NCI-H1436 (cell line): ENCODE measurements at places on chromosomes 5 and 9.
A peak's percentile ranks its signal among the peaks of the same experiment; 100 is the strongest.

DNA sequence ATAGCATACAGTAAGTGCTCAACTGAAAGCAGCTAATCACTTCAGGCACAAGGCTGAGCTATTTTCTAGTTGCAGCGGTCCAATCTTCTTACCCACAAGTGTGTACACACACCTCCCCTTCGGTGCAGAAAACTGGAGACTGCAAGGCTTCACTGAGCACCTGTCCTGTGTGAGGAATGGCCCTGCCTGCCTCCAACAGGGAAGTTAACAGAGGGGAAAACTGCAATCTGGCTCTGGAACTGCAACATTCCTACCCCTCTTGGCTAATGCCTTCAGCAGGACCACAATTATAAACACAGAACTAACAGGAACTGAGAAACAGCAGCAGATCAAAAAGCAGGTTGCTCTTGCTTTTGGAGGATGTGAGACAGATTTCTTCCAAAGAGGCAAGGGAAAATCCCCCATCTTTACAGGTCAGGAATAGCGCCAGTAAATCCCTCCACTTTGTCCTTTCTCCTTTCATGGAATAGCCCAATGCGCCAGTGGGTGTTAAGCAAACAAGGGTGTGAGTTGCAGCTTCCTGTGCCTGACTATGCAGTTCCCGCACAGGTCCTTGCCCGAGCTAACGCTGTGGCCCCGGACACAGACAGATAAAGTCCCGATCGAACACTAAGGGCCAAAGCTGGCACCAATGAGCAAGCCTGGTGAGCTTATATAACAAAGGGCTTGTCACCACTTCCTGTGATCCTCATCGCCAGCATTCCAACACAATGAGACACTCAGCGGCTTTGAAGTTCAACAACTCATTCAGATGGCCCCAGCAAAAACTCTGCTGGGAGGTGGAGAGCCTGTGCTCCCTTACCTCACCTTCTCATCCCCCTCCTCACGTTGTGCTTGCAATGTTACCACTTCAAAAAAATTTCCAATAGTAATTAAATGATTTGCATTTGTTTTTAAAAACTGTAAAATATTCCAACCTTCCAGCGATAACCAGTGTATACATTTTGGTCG lies 21.5 kb downstream of the SHB start:
- no peak for DNase-seq

DNA sequence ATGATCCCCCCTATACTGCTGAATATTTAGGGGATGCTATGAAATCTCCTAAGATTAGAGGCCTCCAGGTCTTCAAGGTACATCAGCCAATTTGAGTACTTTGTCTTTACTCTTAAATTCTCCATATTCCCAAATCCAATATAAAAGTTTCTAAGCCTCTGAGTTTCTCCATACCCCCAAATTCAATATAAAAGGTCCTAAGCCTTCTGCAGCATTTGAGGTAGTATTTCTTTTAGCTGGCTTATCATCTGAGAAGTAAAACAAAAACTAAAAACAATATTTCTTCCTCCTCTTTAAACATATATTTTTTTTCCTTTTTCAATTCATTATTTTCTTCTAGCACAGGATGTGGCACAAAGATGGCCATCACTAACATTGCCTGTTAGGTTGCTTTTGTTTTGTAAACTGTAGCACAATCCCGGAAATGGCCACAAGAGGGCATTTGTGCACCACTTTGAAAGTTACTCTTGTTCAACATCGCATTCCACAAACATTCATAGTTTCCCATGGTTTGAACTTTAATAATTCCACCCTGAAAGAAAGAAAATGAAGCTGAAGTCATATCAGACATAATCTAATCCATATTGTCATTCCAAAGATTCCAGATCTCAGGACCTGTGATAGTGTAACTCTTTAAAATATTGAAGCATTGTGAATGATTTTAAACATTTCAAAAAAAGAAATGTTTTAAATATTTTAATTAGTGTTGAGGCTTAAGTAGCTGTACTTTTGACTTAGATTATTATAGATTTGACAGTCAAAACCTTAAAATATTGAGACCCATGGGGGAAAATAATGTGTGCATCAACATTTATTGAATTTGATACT lies 21.0 kb upstream of the SCGB3A2 start:
- peak; percentile 10 for DNase-seq

DNA sequence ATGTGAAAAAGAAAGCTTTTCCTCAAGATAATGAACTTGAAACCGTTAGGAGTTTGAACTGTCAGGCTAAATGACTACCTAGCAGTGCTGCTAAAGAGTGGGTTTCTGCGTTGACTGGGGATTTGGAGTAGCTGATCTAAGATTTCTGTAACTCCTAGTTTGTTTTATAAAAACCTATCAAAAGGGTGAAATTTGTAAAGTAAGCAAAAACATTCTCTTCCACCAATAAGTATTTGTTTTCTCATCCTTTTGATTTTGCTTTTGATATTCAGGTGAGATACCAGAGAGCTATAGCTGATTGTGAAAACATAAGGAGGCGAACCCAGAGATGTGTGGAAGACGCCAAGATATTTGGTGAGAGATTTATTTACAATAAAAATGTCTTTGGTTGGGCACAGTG lies 4.1 kb downstream of the GRPEL2 start:
- DNase-seq: no peak

GRCh38 chr9:100865648-100866047 lies 162.9 kb upstream of the PLPPR1 start:
- DNase-seq: no peak

DNA sequence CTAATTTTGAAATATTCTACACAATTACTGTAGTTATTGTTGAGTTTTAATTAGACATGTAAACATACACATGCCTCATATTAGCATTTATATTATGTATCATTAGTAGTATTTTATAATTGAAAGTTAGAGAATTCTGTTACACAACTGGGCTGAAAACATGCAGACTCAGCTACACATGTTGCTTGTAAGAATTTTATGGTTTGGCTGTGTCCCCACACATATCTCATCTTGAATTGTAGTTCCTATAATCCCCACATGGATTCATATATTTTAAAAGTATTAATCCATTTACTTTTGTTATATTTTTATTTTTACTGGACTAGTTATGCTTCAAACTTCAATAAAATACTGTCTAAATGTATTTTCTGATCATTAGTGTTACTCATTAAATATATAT lies 2075.3 kb upstream of the C9orf72 start:
- no peak for DNase-seq

DNA sequence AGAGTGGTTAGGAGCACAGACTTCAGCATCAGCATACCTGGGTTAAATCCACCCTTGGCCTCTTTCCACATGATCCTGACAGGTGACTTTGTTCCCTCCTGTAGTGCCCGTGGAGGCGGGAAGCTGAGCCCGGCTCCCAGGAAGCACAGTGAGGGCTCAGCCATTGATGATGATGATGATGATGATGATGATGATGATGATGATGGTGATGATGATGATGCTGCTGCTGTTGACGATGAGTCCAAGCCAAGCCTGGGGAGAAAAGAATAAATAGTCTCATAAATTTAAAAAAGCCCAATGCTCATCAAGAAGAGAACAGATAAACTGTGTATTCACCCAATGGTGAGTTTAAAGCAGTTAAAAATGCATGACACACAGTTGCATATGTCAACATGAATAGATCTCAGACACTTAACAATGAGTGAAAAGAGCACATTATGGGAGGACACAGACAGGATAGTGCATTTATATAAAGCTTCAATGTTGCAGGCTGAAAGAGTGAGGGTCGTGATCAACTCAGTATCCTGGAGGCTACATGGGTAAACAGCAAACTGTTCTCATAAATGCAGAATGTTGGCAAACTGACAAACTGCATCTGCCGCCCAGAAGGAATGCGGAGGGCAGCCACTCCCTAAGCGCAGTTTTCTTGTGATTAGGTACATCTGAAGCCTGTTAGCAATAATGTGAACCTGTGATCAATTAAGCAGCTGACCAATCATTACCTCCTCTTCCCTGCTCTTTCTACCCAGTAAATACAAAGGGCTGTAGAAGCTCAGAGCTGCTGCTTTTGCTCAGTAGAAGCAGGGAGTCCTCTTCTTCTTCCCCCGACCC lies 11.7 kb upstream of the CFAP157 start:
- no peak for DNase-seq

- DNase-seq: no peak
Observed at GRCh38 chr5:169003721-169004541, 297.0 kb downstream of the SLIT3 start.

DNA sequence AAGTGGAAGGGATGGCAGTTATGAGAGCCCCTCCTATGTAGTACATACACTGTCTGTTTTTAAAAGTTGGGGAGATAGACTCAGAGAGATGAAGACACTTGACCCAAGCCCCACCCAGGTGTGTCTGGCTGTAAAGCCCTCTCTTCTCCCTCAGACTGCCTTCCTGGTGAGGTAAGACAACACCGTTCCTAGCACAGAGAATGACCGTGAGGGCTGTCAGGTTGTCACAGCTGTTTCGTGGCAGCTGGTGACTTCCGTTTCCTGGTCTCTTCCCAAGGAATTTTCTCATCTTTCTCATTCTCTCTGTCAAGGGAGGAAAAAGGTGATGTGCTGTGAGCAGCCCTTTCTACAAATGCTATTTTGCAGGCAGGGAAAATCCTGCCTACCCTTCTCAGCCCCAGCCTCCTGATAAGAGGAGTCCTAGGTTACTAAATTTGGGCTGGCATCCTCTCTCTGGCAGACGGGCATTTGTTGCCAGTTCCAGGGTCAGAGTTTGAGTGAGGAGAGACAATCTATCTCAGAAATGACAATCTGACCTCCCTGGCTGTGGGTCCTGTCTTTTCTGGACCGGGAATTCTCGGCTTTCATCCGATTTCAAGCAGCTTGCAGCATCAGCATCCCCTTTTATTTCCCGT lies 263.5 kb upstream of the PANK3 start:
- DNase-seq: no peak

GRCh38 chr5:142156839-142157463 lies 48.4 kb downstream of the NDFIP1 start:
- no peak for DNase-seq

GRCh38 chr9:110996436-110997220 lies 41.6 kb downstream of the LPAR1 start:
- DNase-seq: no peak

- no peak for DNase-seq
Observed at GRCh38 chr9:138009803-138010690, 132.5 kb downstream of the CACNA1B start.

- no peak for DNase-seq
Observed at GRCh38 chr5:142977363-142978051, 207.3 kb downstream of the ARHGAP26 start.

GRCh38 chr5:34452170-34452828 lies 203.8 kb upstream of the RAI14 start:
- DNase-seq: no peak

DNA sequence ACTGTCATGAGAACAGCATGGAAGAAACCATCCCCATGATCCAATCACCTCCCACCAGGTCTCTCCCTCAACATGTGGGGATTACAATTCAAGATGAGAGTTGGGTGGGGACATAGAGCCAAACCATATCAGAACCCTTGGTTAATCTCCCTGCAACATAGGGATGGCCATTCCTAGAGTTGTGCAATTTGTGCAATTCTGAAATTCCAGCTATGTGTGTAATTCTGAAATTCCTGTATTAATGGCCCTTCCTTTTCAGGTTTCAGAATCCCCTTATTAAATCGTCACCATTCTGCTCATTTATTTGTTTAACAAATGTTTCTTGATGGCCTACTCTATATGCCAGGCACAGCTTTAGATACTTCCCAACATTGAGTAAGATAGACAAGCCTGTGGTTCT lies 282.6 kb downstream of the SMARCA2 start:
- DNase-seq: no peak

DNA sequence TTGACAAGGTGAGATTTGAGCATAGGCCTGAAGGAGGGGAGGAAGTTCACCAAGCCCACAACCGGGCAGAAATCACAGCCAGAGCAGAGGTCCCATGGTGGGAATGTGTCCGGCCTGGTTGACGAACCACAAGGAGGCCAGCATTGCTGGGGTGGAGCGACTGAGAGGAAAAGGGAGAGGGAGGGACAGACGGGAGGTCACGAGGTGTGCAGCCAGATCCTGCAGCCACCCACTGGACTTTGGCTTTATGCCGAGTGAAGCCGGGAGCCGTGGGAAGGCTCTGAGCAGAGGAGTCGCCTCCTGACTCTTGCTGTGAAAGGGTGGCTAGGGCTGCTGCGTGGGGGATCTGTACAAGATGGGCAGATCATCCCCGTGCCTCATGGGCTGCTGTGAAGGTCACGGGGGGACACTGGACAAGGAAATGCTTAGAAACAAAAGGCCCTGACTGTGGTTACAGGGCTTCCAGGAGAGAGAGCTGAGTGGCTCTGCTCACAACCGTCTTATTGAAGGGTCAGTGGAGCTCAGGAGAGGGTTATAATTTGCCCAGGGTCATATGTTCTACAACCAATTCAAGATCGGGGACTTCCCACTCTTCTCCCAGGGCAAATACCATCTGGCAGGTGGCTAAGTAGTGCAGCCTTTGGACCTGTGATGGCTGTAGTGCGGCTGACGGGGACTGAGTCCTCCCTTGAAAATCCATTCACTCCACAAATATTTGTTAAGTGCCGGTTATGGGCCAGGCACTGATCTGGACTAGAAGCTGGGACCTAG lies 15.6 kb upstream of the CD74 start:
- no peak for DNase-seq

- no peak for DNase-seq
Observed at GRCh38 chr9:114930056-114930812, at the start of gene TNFSF8. Gene TNFSF8 (minus strand): TSS chr9:114930591. CDS start chr9:114930303, 288 bp downstream.

GRCh38 chr5:34012791-34013190 lies 4.9 kb upstream of the AMACR start:
- no peak for DNase-seq

- DNase-seq: no peak
Observed at GRCh38 chr5:130923543-130924124, 241.4 kb downstream of the HINT1 start.

DNA sequence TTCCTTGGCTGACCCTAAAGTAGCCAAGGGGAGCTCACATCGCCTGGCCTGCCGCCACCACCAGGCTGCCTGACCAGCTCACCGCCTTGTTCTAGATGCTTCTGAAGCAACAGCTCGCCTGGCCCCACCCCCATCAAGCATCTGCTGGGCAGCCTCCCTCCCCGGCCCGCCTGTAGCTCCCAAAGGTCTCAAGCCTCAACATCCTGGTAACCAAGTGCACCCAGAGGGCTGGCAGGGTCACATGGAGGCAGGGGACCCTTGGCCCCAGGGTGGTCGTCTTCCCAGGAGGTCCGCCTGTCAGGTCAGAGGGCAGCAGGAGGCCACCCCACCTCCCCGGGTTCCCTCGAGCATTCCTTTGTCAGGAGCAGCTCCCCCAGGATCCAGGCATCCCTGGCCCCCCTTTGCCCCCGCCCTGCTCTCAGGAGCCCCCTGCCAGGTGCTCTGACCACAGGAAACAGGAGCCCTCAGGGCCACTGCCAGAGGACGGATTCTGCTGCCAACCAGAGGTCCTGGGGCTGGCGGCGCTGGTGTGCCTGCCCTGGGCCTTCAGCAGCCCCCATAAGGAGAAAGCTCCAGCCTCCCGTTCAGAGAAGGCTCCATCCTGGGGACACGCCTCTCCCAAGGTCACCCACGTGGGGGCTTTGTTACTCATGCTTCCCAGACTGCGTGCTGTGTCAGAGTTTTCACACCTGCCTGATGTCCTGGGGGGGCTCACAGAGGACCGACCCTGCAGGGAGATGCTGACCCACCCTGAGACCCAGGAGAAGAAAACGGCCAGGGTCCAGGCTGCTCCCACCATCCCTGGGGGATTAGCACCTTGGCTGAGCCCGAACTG lies 3.5 kb upstream of the LRRC14B start:
- no peak for DNase-seq
